ENCODE measurements at places on chromosomes 5 and 9. TPM values are rescaled to one million over a fixed set of nuclear protein-coding genes. Genes with fewer than 3 reads are reported as not detected.

DNA sequence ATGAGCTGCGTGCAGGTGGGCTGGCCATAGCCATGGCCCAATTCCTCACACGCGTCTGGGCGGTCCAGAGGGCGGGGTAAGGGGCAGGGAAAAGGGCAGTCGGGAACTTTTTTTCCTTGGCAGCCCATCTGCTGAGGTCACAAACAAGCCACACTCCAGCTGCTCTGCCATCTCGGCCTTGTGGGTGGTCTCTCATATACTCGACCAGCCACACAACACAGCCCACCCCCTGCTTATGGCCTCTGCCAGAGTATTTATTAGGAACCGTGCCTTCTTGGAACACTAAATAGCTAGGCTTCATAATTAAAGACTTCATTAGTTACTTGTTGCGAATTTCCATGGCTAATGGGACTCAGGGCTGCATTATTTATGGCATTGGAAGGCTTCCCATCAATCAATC, 98.5 kb upstream of the LHFPL2 start:
- no peak for DNase-seq

The PTGDS gene
- not detected for total RNA-seq

DNA sequence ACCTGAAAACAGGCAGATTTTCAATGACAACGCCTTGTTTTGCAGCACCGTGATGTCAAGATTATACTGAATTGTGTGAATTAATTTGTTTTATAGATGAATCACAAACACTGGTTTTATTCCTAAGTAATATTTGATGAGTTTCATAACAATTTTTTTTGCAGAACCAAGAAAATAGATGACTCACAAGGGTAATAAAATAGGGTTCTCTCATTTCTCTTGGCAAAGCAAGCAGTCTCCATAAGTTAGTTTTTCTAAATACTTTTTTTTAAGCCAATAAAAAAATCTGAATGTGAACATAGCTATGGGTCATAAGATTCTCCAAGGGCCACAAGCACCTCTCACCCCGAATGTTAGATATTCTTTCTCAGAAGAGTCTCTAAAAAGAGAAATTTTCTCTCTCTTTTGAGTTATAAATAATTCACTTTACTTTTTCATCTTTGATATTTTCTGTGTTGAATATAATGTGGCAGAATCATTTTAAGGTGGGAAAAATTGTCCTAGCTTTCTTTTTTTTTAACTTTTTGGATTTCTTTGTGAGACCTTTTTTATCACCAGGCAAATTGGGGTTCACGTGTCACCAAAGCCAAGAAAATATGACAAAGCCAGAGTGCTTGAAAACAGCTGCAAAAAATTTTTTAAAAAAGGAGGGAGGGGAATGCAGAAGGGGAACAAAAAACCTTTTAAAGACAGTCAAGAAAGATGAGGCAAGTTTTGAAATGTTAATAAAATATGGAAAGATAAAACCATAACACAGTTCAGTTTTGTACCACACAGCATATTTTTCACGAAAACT, 174.6 kb upstream of the DAPK1 start:
- no peak for DNase-seq

The CORO2A gene
- 4.9 TPM for total RNA-seq

DNA sequence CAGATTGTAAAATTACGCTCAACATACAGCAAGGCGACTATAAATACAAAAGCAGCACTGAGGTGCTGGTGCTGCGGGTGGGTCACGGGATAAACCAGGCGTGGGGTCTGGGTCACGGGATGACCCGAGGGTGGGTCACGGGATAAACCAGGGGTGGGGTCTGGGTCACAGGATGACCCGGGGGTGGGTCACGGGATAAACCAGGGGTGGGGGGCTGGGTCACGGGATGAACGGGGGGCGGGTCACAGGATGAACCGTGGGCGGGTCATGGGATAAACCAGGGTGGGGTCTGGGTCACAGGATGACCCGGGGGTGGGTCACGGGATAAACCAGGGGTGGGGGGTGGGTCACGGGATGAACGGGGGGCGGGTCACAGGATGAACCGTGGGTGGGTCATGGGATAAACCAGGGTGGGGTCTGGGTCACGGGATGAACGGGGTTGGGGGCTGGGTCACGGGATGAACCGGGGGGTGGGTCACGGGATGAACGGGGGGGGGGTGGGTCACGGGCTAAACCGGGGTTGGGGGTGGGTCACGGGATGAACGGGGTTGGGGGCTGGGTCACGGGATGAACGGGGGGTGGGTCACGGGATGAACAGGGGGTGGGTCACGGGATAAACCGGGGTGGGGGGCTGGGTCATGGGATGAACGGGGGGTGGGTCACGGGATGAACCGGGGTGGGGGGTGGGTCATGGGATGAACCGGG, 30.2 kb upstream of the SLC9A3 start:
- DNase-seq = no peak

Measured in GM12878 (cell line).